ENCODE measurements at places on chromosomes 3 and 15.

DNA sequence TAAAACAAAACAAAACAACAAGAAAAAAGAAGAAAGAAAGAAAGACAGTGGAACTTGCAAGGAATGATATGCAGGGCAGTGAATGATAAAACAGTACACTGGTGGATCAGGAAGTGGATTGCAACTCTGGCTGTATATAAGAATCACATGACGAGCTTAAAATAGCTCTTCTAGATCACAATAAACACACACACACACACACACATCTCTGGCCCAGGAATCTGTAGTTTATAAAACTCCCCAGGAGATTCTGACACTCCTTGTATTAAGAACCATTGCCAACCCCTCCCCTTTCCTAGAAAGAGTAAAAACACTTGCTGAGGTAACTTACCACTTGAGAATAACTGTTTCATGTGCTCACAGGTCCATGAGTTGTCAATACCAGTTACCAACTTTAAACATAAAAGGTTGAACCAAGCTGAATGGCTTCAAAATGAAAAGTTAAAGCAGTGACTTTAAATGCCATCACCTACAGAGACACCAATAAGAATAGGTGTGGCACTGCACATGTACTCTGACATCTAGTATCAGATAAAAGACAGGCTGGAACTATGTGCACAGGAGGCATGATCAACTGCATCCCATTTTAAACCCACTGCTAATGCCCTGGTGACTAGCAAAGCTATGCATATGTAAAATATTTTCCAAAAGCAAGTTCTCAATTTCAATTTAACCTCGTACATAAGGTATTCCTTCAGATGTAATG, 3.9 kb downstream of the CPOX start:
- no peak for DNase-seq

GRCh38 chr15:27784107-27784506, 315.0 kb downstream of the OCA2 start:
- DNase-seq = no peak

DNA sequence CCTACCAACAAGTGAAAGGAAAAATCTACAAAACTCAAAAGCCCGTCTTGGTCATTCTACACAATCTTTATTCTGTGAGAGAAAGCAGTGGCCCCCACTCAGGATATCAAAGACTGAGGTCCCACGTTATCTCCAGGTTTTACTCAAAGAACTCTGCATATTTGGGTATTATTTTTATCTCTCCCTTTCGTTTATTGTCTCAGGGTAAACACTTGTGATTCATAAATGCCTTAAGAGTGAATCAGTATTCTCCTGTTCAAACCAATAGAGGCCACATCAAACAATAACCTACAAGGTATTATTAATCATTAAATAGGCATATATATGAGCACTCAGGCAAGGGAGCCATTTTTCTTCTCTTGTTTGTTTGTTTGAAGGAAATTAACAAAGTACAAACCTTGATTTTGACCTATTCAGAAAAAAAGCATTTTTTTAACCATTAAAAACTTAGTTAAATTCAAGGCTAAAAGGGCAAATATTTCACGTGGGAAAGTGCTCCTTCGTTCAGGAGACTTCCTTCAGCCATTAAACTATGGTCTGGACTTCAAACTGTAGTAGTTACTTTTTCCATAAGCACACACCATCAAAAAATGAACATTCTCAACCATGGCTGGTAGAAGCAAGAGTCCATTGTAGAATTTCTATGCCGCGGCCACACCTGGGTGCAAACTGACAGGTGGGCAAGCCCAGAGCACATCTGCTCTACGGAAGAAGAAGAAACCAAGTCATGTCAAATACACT, 13.9 kb upstream of the HES1 start:
- DNase-seq = no peak

GRCh38 chr3:43908456-43908855, 217.7 kb downstream of the ABHD5 start:
- no peak for DNase-seq

GRCh38 chr3:81734742-81735141, 26.7 kb downstream of the GBE1 start:
- no peak for DNase-seq

DNA sequence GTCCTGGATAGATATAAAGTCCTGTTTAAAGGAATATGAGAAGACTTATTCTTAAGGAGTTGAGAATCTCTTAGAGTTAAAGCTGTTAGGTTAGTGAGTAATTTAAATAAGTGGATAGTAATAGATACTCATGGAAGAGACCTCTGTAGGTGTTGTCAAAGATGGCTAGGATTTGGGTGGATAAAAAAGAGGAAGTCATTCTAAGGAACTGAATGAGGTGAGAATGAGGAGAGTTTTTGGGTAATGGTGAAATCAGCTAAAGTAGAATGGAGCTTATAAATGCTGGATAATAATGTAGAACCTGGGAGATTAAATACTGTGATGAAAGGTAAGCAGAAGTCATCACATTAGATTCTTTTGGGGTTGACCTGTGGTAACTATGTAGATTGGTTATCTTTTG, 8.1 kb downstream of the ARIH1 start:
- no peak for DNase-seq

- DNase-seq = no peak
Measured at GRCh38 chr15:40266828-40267304, 16.0 kb downstream of the ANKRD63 start.

- DNase-seq = no peak
Measured at GRCh38 chr15:64897345-64897985, 14.2 kb upstream of the ANKDD1A start.

DNA sequence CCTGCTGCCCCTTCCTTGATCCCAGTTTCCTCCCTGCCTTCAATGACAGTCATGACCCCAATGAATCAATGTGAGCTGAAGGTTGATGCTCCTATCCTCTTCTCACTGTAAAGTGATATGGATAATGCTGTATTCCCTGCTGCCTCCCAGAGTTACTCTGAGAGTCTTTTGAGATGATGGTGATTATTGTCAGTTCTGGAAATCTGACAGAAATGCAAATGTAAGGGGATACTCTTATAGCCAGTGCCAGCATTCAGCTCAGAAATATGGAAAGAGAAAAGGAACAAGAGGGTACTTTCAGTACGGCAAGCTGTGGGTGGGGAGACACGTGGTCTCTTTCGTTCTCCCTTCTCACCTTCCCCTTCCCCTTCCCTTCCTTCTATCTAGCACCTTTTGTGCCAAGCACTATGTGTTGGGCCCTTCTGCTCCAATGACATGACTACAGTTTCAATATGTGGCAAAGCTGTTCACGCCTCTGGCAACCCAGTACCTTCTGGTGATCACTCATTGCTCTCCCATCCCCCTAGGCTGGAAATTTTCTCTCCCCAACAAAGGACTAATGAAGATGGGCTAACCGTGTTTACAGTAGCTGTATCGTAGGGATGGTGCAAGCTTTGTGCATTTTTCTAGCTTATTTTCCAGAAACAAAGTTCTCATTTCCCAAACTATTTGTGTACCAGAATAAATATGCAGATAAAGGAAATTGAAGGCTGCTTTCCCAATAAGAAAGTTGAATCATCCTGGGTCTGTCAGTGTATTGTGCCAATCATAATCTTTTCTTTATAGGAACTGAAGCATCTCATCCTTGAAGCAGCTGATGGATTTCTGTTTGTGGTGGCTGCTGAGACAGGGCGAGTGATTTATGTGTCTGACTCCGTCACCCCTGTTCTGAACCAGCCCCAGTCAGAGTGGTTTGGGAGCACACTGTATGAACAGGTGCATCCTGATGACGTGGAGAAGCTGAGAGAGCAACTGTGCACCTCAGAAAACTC, 70.3 kb downstream of the ARNT2 start:
- no peak for DNase-seq

GRCh38 chr3:193490580-193490979, 64.1 kb downstream of the ATP13A4 start:
- DNase-seq = no peak

GRCh38 chr3:171453180-171453886, 6.9 kb downstream of the TNIK start:
- DNase-seq = no peak

GRCh38 chr15:87906444-87906843, 350.1 kb downstream of the NTRK3 start:
- DNase-seq = no peak

- no peak for DNase-seq
Measured at GRCh38 chr3:181558870-181559269, 152.9 kb upstream of the SOX2 start.

DNA sequence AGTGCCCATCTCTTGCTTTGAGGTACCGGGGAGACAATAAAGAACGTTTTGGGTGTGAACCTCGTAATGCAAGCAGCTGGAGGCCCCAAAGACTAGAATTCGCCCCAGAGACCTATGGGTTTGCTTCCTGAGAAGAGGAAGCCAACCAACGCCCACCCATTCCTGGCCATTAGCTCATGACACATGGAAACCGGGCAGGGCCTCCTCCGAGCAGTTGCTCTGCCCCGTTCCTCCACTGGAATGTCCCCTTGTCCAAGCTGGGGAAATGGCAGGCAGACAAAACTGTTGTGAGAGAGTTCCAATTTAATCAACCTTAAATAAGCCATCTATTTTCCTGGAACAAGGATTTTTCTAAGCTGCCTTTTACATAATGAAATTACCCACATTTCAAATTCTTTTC, 250.9 kb upstream of the IGF1R start:
- no peak for DNase-seq

- DNase-seq = no peak
Measured at GRCh38 chr15:83653639-83654378, at the start of gene ADAMTSL3. ADAMTSL3 (plus strand) TSS chr15:83654123; CDS start chr15:83655762, 1,639 bp downstream.

DNA sequence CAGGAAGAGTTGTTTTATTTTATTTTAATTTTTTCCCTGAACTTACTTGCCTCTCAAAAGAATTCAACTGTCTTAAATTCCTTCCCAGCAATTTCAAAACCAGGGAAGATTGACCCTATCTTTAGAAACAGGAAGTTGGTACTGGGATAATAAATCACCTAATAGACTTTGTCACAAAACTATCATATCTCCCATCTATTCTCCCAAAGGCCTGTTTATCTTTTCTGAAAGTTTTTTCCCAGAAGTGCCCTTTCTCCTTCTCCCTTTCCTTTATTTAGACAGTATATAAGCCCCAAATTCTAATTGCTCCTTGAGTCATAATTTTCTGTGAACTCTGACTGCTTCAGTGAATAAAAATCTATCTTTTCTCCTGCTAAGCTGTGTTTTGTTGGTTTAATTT, 2.9 kb upstream of the RNF7 start:
- no peak for DNase-seq

DNA sequence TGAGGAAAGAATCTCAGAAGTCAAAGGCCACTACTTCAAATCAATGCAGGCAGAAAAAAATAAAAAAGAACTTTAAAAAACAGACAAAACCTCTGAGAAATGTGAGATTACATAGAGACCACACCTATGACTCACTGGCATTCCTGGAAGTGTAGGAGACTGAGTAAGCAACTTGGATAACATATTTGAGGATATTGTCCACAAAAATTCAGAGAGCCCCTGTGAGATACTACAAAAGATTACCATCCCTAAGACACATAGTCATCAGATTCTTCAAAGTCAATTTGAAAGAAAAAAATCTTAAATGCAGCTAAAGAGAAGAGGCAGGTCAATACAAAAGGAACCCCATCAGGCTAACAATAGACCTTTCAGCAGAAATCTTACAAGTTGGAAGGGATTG, 887.3 kb downstream of the NTRK3 start:
- no peak for DNase-seq

DNA sequence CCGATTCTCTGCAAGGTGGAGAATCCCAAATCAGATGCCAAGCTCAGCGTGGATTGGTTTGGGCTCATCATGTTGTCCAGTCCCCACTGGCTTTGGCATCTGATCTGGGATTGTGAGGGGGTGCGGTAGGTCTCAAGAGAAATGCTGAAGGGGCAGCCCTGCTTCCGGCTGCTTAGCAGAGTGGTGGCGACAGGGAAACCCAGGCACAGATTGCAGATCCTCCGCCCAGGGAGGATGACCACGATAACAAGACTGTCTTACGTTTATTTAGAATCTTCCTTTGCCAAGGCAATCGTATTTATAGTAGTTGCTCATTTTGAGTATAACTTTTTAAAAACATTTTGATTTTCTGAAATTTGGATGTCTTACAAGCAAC, 61.1 kb downstream of the SLC12A8 start:
- no peak for DNase-seq

GRCh38 chr15:82843566-82843965, 34.1 kb downstream of the WHAMM start:
- DNase-seq = no peak

DNA sequence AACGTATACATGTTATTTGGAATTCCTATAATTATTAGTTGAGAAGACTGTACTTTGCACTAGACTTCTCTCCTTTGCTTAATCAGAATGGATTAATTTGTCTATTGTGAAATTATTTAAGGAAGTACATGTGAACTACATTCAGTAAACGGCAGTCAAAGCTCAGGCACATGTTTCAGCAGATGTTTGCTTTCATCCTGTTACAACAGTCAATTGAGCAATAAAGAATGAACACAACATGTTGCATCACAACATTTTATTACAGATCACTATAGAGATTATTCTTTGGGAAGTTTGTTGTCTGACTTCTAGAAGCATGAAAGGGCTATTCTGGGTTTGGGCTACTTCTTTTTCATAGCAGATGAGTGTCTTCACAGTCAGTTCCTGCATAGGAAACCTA, 39.2 kb downstream of the RAB27A start:
- no peak for DNase-seq

- DNase-seq = no peak
Measured at GRCh38 chr3:72460205-72461174, 387.8 kb downstream of the SHQ1 start.

DNA sequence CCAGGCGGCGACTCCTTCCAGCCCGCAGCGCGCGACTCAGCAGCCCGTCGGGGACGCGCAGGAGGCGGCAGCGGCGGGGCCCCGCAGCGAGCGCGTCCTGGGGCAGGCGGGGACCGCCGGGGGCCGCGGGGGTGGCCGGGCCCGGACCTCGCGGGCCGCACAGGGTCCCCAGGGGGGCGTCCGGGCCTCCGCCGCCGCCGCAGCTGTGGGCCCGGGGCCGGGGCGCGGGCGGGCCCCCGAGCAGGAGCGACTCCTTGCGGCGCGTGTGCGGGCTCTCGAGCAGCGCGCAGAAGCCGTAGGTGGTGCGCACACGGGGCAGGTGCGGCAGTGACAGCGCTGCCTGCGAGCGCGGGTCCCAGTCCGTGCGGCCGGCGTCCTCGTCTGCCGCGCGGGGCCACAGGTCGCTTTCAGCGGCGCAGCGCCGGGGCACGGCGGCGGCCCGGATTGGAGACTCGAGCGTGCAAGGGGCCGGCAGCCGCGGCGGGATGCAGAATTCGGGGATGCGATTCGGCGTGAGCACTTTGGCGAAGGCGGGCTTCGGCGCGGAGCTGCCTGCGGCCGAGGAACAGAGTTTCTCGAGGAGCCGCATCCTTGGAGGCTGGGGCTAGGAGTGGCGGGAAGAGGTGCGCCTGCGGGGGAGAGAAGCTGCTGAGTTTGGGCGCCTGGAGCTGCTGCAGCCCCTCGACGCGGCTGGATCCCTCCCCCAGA, 535 bp downstream of the C2CD4B start:
- no peak for DNase-seq

DNA sequence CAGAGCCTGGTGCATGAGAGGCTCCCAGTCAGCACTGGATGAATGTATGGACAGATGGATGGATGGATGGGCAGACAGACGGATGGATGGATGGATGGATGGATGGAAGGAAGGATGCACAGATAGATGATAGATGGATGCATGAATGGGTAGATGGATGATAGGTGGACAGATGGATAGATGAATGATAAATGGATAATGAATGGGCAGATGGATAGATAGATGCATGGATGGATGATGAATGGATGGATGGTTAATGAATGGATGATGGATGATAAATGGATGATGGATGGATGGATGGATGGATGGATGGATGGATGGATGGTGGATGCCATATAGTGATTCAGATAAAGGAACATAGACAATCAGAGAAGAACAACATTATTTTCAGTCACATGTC, 71.0 kb downstream of the SLC6A11 start:
- DNase-seq = no peak

All from stimulated activated CD4-positive, alpha-beta T cell treated with anti-CD3 and anti-CD28 coated beads, Interleukin-1b, Interleukin-23, amount 100 ng/mL, for 24 hours (primary cell).